HS-5 (cell line): ENCODE measurements at places on chromosomes 5 and 9.

GRCh38 chr9:113913426-113914195, 37.5 kb downstream of the ZNF618 start:
- DNase-seq = no peak

DNA sequence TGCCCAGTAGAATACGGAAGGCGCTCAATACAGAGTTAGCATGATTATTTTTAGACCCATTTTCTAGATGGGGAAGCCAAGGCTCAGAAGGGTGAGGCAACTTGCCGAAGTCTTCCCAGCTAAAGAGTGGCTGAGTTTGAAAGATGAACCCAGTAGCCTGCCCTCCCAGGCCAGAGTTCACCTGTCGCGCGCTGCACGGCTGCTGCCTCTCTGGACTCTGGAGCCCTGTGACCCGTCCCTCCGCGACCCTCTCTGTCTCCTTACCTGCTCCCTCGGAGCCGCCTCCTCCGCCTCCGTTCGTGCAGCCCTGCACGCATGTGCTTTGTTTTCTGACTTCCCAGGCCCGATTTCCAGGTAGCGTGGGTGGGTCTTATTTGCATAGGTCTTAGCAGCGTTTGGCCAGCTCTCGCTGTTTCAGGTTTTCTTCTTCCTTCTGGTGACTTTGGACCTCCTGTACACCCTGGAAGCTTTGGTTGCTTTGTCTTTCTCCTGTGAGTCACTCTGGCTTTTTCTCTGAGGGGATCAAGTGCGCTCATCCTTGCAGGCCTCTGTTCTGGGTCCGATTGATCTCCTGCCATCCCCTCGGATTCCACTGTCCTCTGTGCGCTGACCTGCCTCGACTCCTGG, at the start of gene RNF183:
Gene RNF183, minus strand, starts transcription at position 585 of the 627 bp plus-strand sequence. CDS start 5,192 bp downstream, outside the sequence.
- DNase-seq = no peak

DNA sequence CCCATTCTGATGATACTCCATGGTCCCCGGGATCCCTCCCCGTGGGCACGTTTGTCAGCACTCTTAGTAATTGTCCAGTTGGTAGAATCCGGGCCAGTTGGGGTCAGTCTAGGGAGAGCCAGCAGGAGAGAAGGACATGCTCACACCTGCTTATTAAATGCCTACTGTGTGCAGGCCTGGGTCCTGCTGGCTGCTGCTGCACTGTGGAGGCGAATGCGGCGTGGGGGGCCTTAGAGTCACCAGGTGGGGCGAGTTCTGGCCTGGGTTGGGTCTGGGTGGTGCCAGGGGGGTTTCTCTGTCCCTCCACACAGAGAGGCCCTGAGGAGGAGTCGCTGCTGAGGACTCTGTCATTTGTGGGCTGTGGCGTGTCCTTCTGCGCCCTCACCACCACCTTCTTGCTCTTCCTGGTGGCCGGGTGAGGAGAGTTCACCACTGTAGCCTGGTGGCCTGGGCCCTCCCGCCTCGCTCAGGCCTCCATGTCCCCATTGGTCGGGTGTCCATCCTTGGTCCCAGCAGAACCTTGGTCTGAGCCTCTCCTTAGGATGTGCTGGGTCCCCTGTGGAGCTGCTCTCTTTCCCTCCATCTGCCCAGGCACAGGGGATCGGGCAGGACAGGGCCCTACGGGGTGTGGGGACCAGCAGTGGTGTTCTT, 17.3 kb downstream of the ADGRD2 start:
- no peak for DNase-seq

DNA sequence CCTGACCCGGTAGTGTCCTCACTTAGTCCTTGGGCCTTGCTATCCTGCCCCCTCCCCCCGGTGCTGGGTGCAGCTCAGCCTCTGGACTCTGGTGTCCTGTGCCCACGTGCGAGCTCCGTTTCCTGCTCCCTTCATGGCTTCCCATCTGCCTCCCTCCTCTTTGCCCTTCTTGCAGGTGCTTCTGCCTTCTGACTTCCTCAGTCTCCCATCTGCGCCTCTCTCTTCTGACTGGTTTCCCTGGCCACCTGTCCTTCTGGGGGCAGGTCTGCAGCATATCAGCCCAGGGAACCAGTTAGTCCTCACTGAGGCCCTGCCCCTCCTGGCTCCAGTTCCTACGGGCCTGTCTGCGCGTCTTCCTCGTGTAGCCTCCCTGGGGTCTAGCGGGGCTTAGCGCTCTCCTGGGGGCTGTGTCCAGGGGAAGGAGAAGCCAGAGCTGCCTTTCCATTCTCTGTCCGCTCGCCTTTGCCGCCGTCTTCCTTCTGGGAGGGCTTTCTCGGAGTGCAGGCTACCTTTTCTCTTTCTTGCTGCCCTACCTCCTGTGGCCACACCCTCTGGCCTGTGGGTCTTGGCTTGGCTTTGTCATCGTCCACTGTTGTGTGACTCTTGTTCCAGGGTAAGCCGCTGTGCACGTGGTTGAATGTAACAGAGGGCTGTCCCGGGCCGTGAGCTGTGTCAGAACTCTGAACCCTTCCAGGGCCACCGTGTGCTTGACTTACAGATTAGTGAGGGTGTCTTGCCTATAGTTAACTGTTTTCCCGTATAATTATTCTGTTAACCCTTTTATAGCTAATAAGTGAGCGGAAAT, 51.8 kb downstream of the EHMT1 start:
- DNase-seq = no peak

- DNase-seq = no peak
Measured at GRCh38 chr5:1949253-1949652, 66.5 kb upstream of the IRX4 start.

DNA sequence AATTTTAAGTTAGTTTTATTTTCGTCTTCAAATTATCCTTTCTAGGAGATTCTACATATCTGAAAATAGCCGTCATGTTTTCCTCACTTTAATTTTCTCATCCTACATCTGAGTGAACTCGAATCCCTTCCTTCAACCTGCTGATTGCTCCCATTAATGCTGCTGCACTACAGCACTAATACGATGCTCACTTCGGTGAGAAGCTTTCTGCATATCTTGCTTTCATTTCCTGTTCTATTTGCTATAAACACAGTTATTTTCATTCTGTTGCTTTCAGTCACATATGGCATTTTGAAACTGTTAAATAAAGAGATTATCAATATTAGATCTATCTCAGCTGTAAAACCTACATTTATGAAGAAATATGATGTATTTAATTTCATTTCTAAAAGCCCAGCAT, 749.2 kb downstream of the EFNA5 start:
- no peak for DNase-seq

- DNase-seq = no peak
Measured at GRCh38 chr9:86754581-86755560, 192.4 kb downstream of the GAS1 start.

DNA sequence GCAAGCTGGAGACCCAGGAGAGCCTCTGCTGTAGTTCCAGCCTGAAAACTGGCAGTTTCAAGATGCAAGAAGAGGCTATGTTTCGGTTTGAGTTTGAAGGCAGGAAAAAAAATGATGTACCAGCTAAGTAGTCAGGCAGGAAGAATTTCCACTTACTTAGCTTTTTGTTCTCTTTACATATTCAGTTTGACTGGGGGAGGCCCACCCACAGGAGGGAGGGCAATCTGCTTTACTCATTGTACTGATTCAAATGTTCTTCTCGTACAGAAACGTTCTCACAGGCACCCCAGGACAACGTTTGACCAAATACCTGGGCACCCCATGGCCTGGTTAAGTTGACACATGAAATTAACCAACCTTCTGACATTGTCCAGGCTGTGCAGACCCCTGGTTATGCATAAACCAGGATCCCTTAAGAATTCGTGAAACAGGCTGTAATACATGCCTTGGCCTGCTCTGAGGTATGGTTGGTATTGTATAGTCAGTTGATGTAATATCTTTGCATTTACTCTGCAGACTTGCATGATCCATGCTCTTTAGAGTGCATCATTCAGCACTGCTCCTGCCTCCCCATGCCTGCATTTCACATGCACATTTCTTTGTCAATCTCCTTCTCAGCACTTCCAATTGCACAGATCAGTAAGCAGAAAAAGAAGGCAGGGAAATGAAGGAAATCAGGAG, 687.1 kb downstream of the TAF11L14 start:
- DNase-seq = no peak

GRCh38 chr5:154577416-154577815, 99.4 kb upstream of the HAND1 start:
- no peak for DNase-seq

GRCh38 chr5:147805030-147805454, 22.5 kb upstream of the JAKMIP2 start:
- DNase-seq = no peak

- peak; percentile 49 for DNase-seq
Measured at GRCh38 chr5:91787718-91788117, 404.6 kb upstream of the ARRDC3 start.

- DNase-seq = no peak
Measured at GRCh38 chr9:87854580-87854955, 28.1 kb upstream of the SPATA31E1 start.
